OCI-LY7 (cell line): ENCODE measurements at places on chromosomes 4 and X.

DNA sequence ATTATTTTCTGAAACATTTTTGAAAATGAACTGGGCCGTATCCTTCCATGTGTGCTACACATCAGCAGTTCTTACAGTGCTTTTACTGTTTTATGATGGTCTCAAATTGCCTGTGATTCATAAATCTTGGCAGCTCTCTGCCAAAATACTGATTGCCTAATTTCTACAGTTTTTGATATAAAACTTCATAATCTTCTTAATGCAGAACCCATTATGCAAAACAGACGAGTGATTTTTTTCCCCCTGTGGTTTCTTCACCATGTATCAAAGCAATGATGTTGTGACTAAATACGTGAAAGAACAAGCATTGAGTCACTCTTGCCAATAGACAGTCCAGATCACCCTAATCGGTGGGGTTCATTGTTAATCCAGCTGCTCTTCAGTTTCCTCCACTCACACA, 156.4 kb upstream of the WDR1 start:
- DNase-seq, result no peak

GRCh38 chr4:25032126-25032525, 1.4 kb upstream of the LGI2 start:
- DNase-seq, result no peak

DNA sequence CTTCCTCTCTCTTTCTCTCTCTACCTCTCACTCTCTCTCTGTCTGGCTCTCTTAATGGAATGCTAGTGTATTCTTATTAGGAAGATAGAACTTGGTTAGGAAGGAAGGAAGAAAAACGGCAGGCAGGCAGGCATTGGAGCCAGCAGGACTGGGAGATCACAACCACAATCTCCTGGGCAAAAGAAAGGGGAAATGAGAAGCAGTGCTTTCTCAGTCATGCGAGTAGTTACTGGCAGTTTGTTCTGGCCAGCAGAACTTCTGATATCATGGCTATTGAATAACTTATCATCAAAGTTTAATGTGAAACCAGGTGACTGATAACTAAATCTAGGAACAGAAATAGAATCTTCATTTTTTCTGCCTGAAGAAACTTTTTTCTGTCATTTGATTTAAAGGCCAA, 60.9 kb upstream of the PAGE1 start:
- DNase-seq, result no peak

DNA sequence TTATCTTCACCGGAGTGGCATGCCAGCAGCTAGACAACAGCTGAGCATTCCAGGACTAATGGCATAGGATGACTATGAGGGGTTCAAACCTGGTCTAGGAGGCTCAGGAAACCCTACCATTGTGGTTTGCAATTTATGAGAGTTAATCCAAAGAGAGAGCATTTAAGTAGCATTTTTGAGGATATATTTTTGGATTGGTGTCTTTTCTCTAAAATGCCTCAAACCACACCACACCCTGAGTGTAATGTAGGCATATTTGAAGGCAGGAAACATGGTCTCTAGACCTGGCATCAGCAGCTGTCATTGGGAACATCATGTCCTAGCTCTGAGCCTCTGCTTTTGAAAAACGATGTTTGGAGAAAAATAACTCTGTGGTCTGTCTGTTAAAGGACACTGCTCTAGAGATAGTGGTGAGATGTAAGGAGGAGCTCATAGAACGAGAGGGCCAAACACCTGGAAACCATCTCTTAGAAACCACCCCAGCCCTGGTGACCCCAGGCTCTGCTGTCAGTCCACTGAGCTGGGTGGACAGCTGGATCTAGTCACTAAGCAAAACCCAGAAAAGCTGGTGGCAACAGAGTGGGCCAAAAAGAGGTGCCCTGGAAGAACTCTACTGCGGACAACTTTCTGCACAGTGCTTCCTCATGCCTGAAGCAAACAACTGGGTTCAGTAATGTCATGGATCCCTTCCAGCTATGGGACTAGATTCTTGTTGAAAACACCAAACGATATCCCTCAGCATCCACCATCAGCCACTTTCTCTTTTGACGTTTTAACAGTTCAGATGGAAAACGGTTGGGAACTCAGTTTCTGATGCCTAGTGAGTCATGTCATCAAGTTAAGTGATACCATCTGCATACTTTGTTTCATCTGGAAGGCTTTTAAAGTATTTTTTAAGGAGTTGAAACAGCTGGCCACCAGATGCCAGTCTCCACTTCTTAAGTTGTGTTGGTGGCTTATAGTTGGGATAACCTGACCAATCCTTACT, 100.2 kb upstream of the C1QTNF7 start:
- DNase-seq, result no peak

DNA sequence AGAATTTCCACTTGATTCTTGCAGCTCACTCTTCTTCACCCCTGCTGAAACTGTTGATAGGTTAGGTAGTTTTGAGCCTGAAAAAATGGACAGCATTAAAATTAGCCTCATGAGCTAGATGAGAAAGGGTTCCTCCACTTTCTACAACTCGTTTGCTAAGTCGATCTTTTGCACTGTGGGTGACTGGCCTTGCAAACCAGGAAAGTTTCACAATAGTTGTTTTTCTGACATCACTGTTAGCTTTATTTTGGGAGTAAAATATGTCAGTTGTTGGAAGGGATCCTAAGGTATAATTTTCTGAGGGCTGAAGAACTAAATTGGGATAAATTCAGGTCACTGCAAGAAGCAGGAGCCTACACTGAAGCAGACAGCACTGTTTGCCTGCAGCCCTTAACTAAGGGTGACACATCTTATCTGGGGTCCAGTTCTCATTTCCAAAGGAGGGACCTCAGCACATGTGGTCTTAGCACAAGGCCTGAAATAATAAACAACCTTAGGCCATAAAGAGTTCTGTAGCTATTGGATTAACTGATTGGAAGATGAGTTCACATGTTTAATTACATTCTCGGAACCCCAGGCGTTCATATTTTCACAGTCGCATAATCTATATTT, 29.1 kb downstream of the ANAPC4 start:
- DNase-seq, result no peak

GRCh38 chrX:703866-704265, 73.3 kb downstream of the SHOX start:
- DNase-seq, result no peak

- DNase-seq, result peak; percentile 67
These were observed 7.2 kb downstream of the GNRHR start for GRCh38 chr4:67746797-67747495.

DNA sequence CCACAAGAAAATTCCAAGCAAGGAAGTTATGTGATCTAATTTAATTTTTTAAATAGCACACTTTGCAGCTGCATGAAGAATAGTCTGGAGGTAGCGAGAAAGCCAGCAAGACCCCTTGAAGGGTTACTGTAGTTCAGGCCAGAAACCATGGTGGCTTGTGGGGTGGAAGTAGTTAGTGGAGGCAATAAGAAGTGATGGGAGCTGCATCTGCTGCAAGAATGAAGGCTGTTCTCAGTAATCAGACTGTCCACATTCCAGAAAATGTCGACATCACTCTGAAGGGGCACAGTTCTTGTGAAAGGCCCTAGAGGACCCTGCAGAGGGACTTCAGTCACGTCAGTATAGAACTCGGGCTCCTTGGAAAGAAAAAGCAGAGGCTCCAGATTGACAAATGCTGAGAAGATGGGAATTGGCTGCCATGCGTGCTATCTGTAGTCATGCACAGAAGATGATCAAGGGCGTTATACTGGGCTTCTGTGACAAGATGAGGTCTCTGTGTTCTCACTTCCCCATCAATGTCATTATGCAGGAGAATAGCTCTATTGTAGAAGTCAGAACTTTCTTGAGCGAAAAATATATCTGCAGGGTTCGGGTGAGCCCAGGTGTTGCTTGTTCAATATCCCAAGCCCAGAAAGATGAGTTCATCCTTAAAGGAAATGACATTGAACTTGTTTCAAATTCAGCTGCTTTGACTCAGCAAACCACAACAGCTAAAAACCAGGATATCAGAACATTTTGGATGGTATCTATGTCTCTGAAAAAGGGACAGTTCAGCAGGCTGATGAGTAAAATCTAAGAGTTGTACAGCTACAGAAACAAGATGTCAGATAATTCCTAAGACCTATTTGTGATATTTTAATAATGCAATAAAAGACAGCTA, 254.2 kb downstream of the CBR4 start:
- DNase-seq, result no peak

DNA sequence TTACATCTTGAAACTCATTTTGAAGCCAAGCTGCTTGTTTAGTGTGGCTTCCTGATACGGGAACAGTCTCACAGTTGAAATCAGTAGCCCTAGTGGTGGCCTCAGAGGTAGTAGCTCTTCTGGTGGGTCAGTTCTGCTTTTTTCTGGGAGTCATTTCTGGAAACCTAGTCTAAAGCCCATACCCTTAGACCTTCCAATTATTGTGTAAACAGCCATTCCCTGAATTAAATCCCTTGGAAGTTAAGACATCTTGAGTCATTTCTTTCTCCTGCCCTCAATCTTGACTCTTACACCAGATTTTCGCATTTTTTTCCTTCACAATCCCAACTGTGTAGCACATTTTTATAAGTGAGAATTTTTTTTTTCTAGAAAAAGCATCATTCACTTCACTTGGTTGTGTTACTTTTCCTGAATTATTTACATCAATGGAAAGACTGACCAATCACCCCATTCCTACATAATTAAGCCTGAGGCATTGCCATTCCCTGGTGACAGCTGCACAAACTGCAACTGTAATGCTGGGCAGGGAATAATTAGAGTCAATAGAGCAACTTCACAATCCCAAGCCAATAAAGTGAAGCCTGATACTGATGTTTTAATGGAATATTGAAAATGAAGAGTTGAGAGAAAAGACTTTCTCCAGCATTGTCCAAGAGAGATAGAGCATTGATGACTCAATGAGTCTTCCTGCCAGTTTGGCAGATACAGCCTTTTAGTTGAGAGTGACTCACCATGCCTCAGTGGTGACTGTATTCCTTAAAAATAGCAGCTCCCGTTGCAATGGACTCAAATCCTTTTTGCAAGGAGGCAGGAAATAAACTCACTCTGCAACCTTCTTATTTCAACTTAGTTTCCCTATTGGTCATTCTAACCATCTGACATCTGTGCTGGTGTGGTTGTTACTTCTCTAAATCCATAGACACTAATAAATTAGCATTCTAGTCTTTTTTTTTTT, 13.0 kb upstream of the SEPSECS start:
- DNase-seq, result no peak

DNA sequence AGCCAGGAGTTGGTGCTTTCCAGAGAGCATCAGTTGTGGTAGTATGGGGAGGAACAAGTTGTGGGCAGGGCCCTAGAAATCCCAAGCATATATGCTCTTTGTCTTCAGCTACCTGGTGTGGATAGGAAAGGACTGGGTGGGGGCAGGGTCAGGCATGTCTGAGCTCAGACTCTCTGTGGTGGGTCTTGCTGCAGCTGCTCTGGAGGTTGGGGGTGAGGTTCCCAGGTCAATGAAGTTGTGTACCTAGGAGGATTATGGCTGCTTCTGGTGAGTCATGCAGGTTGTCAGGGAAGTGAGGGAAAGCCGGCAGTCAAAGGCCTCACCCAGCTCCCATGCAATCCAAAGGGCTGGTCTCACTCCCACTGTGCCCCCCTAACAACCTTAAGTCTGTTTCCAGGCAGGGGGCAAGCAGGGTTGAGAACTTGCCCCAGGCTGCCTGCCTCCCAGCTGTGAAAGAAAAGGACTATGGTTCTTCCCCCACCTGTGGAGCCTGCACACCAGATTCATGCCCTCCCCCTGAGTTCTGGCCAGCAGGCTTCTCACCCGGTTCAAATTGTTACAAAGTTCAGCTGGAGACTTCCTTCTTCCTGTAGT, 30.4 kb upstream of the QRFPR start:
- DNase-seq, result no peak
